ENCODE measurements at places on chromosomes 13 and 19.

GRCh38 chr13:63304497-63304896 lies 1888.8 kb upstream of the PCDH20 start:
- no peak for DNase-seq

DNA sequence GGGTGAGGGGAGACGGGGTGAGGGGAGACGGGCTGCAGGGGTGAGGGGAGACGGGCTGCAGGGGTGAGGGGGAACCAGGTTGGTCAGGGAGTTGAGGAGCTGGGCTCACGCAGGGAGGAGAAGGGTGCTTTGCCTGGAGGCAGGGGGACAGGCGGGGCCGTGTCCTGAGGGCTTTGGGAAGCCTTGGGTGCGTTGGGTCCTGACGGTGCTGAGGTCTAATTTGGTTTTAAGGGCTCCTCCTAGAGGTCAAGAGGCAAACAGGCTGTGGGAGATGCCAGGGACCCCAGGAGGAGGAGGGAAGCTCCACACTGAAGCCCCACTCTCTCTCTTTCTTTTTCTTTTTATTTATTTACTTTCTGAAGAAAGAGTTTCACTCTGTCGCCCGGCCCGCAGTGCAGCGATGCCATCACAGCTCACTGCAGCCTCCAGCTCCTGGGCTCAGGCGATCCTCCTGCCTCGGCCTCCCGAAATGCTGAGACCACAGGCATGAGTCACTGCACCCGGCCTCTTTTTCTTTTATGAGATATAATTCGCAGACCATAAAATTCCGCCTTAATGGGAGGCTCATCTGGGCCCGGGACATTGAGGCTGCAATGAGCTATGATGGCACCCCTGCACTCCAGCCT lies 9.3 kb upstream of the MISP start:
- peak; percentile 90 for DNase-seq

GRCh38 chr19:42153672-42154433 lies 21.6 kb upstream of the POU2F2 start:
- no peak for DNase-seq

GRCh38 chr13:29572575-29572974 lies 22.9 kb downstream of the SLC7A1 start:
- DNase-seq, result no peak

DNA sequence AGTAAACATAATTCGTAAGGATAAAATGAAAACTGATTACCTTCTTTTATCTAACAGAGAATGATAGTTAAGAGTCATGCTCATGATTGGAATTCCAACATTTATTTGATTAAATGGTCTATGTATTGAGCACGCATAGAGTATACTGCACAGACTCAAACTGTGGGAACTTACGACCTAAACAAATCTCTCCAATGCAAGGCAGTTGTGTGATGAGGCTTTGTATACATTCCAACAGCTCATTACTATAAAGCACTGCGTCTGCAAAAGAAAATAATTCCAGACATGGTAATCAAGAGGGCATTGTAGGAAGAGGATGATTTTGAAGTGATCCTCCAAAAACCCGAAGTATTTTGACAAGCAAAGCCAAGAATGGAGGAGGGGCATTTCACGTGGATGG lies 169.5 kb downstream of the NUFIP1 start:
- no peak for DNase-seq

DNA sequence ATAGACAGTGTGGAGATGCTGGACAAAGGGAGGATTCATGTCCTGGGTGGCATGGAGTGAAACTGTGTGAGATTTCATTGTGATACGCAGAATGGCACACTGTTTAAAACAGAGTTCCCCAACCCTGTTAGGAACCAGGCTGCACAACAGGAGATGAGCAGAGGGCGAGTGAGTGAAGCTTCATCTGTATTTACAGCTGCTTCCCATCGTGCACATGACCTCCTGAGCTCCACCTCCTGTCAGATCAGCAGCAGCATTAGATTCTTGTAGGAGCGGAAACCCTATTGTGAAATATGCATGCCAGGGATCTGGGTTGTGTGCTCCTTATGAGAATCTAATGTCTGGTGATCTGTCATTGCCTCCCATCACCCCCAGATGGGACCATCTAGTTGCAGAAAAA lies 72.5 kb downstream of the RAP2A start:
- no peak for DNase-seq

- DNase-seq, result no peak
Measured at GRCh38 chr13:46124531-46124966, 19.7 kb upstream of the CPB2 start.

DNA sequence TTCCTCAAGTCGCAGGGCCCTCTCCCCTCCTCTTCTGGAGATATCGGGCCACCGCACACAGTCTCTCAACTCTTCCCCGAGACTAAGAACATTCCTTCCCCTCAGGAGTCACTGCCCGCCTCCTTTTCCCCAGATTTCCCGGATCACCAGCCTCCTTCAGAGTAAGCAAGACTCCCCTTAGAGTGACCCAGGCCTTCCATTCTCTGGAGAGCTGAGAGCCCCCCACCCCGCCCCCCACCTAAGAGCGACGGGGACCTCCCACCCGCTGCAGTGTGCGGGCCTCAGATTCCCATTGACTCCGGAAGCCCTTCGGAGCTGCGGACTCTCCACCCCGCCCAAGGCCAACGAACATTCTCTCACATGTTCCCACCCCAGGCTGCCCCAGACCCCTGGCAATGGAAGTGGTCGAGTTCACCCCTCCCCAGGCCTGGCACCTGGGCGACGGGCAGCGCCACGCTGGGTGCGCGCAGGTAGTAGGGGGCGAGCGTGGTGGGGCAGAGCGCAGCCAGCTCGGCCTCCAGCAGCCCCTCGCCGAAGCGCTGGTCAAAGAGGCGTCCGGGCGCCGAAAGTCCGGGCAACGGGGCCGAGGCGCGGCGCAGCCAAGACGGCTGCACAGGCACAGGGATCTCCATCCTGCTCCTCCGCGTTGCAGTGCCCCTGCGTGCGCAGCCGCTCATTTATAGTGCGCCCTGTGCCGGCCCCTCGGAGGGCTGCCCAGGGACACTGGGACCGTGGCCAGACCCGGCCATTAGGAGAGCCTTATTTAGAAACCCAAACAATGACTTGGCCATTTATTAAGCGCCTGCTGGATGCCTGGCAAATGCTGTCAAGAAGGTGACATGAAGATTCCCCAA lies at the start of gene HSPB6:
Gene HSPB6, minus strand, starts transcription at position 653 of the 854 bp plus-strand sequence. Its CDS starts 21 bp downstream, at position 632.
- DNase-seq, result peak; percentile 70

All from GM23338 (cell line).